Left renal pelvis (tissue), 4 donors: ENCODE measurements at places on chromosomes 2 and 18. TPM values are rescaled to one million over a fixed set of nuclear protein-coding genes. Genes with fewer than 3 reads are reported as not detected.

DNA sequence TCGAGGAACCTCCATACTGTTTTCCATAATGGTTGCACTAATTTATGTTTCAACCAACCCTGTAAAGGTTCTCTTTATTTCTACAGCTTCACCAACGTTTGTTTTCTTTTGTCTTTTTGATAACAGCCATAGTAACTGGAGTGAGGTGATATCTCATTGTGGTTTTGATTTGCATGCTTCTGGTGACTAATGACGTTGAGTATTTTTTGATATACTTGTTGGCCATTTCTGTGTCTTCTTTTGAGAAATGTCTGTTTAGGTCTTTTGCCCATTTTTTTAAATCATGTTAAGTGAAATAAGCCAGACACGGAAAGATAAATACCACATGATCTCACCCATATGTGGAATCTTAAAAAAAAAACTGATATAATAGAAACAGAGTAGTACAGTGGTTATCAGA lies 74.8 kb upstream of the SMIM21 start:
- no peak for DNase-seq

GRCh38 chr2:149040451-149040850 lies 2.0 kb downstream of the LYPD6B start:
- no peak for DNase-seq

GRCh38 chr2:40680547-40680946 lies 228.7 kb upstream of the SLC8A1 start:
- DNase-seq = no peak

DNA sequence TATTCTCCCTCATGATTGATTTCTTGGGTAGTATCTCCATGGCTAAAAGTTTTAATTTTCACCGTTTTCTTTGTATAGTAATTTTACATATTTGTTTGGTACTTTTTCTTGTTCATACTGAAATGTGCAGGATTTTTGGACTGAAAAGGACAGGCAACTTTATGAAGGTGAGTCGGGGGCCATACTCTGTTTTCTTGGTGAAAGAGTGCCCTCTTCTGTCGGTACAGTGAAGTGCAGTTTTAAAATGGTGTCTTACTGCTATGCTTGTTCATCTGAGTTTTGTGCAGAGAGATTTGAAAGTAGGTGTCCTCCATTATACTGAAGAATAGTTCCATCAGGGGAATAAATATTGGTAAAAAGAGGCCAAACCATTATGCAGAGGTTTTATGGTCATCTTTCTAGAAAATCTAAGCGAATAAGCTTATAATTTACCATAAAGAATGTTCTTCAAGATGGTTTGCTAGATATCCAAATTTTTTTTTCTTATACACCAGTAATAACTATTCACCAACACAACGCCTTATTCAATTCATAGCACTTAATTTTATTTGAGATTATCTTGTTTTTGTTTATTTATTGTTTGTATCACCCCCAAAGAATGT lies 8.7 kb upstream of the SERPINB13 start:
- no peak for DNase-seq

Gene KIF3C
- polyA plus RNA-seq = 16.7 TPM

Gene NPAS2
- polyA plus RNA-seq = 15.3 TPM

GRCh38 chr2:203869223-203870042 lies 1.9 kb downstream of the CTLA4 start:
- no peak for DNase-seq

Gene STARD6
- 0.36 TPM for polyA plus RNA-seq

DNA sequence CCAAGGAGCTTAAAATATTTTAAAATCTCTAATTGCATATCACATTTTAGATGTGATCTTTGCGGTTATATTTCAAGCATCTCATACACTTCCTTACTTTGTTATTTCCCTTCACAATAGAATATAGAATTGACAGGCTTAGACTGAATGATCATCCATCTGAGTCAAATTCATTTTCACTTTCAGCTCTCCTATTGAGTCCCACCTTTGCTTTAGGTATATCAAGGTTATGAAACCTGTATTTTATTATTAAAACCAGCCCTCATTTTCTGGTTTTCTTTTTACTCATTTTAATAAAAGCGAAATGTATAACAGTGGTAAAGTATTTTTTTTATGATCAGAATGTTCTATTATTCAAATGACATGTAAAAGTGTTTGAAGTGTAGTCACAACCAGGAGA lies 162.9 kb upstream of the KYNU start:
- no peak for DNase-seq

Gene FAM110C
- polyA plus RNA-seq = 1.3 TPM

DNA sequence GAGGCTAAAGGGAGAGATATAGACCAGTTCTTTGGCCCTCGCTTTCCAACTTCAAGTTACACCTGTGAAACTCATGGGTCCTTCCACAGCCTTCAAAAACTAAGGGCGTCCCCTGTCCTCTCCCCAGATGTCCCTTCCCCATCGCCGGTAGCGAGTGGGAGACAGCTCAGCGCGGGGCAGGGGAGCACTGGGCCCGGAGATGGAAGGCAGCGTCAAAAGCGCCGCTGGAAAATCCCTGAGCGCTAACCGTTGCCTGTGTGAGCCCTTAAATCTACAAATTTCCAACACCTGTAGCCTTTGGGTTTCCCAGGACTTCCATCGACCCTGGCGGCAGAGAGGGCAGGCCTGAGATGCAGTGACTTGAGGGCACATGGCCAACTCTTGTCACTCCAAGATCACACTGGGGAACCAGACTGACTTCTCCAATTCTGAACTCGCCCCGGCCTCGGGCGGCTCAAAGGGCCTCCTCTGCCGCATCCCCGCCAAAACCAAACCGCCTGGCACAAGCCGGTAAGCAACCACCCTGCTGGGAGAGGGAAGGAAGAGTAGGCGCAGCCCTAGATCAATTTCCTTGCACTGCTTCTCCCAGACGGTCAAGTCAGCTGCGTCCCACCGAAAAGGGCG lies 879 bp upstream of the EPAS1 start:
- no peak for DNase-seq

DNA sequence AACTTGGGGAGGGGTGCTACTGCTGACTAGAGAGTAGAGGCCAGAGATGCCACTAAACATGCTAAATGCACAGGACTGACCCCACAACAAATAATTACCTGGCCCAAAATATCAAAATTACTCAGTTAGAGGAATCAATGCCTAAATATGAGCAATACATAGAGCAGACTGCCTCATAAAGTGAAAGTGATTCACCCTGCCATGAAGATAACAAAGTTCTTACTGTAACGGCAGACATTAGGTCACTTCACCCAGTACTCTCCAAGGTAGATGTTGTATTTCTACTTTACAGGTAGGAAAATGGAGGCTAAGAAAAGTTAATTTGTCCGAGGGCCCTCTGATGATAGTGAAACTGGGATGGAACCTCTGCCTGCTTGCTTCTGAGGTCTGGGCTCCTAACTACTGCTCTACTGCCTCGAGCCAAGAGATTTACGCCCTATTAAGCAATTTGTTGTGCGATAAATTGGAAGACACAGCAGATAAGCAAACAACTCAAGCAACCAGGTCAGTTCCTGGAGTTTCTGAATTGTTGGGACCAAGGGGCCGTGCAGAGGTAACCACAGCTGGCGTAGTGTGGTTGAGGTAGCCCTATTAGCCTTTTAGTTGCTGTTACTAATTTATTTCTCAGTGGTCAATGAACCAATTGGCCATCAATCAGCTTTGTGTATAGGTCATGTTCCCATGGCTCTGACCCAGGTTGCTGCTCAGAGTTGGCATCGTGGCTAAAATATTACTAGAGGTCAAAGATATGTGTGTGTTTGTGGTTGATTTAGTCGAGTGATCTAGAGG lies 4.8 kb downstream of the DHRS9 start:
- DNase-seq = no peak

DNA sequence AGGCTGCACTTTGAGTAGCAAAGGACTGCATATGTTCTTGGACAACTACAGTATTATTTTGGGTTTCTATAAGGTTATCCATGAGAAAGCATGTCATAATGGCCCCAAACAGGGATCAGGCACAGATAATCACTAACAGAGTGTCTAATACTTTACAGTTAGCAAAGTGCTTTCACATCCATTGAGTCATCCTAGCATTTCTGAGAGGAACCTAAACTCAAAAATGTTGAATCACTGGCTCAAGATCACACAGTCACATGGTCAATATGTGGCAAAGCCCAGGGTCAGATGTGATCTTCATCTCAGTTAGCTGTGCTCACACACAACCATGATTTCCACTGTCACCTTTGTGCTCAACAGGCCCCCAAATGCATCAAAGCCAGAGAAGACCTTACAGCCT lies 156.1 kb upstream of the VRK2 start:
- DNase-seq = no peak
